ENCODE measurements at places on chromosomes 11 and 22.

DNA sequence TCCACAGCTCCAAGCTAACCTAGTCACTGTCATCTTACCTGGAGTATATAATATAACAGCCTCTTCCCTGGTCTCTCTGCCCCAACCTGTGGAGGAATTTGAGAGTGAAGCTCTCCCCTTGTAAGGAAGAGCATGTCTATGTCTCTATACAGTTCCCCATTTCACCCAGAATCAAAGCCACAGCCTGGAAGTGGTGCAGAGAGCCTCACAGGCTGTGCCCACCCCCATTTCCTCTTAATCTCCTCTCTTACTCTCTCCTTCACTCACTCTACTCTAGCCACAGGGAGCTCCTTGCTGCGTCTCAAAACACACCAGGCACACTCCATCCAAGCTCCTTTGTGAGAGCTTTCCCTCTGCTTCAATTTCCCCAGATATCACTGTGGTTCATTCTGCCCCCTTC, 302.5 kb upstream of the ISX start:
- no peak for DNase-seq

DNA sequence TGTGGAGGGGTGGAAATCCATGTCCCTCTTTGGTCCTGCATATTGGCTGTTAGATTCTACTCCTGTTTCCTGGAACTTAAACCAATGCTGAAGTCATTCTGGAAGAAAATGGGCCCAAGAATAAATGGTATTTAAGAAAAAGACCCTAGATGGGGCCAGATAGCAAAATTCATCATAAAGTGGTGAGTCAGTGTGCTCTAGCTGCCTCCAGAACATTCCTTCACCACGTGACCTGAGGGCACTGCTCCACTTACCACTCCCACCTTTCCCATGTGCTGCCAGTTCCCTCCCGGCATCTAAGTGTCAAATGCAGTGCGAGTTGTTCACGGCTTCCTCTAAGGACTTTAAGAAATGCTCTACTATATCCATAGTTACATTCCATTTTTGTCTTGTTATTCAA, 30.9 kb upstream of the NAP1L4 start:
- DNase-seq, result peak; percentile 17

GRCh38 chr11:48008951-48009270, 28.6 kb downstream of the PTPRJ start:
- no peak for DNase-seq

- DNase-seq, result peak; percentile 94
These were observed at the start of gene ARSA for GRCh38 chr22:50627642-50628542. TSS of gene ARSA (minus strand) at chr22:50628152. CDS start at chr22:50627779, 373 bp downstream.

DNA sequence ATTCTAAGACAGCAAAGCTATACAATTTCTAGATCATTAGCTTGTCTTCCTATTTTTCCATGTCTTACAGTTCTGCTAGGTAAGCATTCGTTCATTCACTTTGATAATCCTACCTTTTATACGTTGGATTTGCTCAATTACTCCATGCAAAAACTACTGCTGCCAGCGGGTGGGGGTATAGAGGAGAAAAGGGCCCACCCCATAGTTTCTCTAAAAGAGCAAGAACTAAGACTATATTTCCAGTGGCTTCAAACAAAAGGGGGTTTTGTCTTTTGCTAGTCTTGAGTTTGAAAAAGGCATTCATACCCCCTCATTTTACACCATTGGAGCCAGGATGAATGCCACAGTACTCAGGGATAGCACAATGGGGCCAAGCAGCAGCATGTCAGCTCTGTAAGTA, 155.7 kb downstream of the WT1 start:
- DNase-seq, result no peak

GRCh38 chr11:5922749-5923426, 19.2 kb upstream of the OR56A3 start:
- no peak for DNase-seq

- DNase-seq, result no peak
These were observed 578 bp upstream of the NUP160 start for GRCh38 chr11:47848700-47849155.

DNA sequence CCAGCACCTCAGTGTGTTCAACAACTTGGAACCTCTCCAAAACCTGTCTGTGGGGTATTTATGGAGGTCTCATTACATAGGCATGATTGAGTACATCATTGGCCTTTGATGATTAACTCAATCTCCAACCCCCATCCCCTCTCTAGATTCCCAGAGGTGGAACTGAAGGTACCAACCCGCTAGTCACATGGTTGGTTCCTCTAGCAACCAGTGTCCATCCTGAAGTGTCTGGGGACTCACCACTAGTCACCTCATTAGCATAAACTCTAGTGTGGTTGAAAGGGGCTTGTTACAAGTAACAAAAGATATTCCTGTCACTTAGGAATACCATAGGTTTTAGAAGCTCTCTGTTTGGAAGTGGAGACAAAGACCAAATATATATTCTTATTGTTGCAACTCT, 40.3 kb downstream of the SIK2 start:
- no peak for DNase-seq

DNA sequence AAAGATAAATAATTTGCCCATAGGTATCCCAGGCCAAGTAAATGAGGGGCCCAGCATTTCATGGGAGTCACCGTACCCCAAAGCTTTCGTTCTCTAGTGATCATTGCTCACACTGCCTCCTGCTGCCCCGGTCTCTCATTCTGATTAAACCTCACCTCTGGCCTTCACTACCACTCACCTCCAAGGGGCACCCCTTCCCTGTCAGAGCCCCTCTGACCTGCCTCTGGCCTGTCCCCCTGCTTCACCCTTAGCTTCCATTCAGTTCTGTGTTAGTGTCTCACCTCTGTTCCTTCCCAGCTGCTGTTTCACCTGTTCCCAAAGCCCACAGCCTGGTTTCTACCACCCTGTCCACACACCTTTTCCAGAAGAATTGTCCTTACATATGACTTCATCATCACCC, 150.3 kb upstream of the E2F8 start:
- no peak for DNase-seq

DNA sequence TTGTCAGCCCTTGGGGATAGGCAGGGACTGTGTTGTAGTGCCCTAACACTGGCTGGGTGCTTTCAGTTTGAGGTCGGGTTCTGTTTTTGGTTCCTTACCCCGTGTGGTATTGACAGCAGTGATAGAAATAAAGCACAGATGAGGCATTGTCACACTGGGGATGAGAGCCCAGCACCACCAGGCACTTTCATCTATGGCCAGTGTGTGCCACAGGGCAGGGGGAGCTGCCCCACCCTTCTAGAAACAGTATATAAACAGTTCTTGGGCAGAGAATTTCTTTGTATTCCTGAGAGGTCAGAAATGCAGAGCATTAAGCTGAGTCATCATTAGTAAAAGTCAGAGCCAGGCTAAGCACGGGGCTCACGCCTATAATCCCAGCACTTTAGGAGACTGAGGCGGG, 23.1 kb upstream of the CDC42EP2 start:
- no peak for DNase-seq

- DNase-seq, result no peak
These were observed 16.9 kb upstream of the MUC2 start for GRCh38 chr11:1057806-1058205.

- DNase-seq, result peak; percentile 18
These were observed 62.6 kb downstream of the BUD13 start for GRCh38 chr11:116710001-116710674.

DNA sequence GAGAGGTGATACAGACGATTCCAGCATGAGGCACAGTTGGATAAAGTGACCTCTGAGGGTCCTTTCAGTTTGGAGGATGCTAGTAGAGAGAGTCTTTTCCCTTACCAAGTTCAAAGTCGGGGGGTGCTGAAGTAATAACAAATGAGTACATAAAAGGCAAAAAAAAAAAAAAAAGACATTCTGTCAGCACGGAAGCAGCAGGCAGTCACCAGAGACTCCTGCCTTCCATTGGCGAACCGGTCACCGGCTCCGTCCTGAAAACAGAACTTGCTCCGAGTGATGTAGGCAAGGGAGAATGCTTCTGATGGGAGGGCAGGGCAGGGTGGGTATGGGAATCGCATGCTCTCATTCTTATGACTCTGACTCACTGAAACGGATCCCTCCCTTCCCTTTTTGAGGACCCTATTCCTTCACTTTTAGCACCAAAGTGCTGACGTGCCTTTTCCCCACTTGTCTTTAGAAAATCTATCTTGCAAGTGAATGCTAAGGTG, 65.9 kb downstream of the PRR5L start:
- peak; percentile 59 for DNase-seq

DNA sequence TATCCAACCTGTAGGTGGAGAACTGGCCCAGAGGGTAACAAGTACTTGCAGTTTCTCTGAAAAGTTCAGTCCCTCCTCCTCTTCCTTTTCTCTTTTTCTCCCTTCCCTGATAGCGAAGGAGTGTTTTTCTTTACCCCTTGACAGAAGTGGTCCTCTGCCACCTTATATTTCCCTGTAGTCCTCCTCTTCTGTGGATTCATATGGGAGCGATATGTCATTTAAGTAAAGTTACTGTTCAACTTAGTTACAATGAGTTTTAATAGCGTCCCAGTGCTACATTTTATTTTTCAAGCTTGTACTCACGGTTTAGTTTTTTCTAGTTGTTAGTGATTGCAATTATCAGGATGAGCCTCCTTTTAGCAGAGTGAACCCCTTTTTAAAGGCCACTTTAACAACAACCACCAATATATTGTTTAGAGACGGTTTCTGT, 1.4 kb downstream of the PCF11 start:
- no peak for DNase-seq

GRCh38 chr11:76209375-76209972, 3.2 kb upstream of the WNT11 start:
- DNase-seq, result peak; percentile 69

GRCh38 chr11:47915374-47915773, 65.0 kb upstream of the PTPRJ start:
- DNase-seq, result peak; percentile 70

GRCh38 chr22:50584106-50585096, 1.8 kb upstream of the CHKB start:
- DNase-seq, result no peak

DNA sequence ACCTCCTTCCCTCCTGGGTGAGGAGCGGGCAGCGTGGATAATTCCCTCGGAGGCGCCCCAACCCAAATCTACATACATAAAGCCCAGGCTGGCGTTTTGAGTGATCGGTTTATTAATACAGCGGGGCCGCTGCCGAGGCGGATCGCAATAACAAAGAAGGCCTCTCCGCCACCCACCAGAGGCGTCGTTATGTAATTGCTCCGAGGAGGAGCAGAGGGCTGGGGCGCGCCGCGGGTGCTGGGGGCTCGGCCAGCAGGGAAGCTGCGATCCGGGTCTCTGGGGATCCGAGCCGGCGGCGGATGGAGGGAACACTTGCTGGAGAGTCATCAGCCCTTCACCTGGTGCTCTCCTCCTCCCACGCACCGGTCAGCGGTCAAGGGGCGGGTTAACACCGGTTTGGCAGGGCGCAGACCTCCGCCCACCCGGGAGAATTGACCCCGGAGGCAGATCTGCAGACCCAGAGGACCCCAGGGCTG, 6.4 kb upstream of the TP53I11 start:
- DNase-seq, result no peak

- no peak for DNase-seq
These were observed 149.7 kb downstream of the LDLRAD3 start for GRCh38 chr11:36093548-36093947.

GRCh38 chr11:134544095-134544815, 132.2 kb upstream of the B3GAT1 start:
- DNase-seq, result no peak

DNA sequence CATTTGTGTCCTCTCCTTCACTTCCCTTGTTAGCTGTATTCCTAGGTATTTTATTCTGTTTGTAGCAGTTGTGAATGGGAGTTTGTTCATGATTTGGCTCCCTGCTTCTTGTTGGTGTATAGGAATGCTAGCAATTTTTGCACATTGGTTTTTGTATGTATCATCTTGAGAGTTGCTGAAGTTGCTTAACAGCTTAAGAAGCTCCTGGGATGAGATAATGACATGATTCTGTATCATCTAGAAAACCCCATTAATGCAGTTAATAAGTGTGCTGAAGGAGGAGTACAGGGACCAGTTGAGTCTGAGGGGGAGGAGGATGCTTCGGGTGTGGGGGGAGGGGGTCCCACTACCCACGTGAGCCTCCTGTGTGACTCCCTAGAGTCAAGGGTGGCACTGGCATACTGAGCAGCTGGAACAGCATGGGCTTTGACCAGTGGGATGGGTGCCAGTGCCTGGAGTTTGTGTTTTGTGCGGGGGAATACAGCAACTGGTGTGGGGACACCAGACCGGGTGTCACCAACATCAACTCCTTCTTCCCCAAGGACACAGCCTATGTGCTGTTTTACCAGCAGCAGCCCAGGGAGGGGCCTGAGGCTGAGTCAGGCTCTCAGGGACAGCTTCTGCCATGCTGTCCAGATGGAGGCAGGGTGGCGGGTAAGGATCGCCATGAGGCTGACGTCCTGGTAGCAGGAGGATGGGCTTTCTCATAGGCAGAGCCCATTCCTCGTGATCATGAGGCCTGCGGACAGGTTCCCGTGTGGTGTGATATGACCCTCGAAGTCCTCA, 24.1 kb downstream of the USP35 start:
- peak; percentile 65 for DNase-seq

DNA sequence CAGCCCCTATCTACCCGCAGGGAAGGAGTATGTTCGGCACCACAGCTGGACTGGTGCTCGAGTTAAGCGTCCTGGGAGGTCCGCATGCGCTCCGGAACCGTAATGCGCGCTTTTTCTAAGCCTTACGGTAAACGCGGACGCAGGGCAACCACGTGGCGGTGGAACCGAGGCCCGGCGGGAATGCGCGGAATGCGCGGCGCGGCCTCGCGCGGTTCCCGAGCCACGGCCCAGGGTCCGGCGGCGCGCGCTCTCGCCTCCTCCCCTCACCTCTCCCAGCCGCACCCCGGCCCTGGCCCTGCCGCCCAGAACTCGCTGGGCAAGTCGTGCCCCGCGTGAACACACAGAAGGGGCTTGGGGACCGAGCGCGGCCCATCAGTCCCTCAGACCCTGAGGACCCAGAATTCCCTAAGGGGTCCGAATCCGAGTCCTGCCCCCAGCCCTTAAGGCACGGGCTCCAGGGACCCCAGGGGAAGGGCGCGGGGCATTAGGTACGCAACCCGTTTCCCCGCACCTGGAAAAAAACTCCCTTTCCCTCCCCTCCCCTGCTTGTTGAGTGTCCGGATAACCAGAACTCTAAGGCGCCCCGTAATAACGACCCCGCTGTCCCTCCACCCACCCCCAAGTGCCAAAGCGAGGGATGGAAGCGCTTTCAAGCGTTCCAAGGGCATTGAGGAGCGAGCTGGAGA, 4.3 kb upstream of the CCND1 start:
- peak; percentile 80 for DNase-seq

- DNase-seq, result no peak
These were observed 32.5 kb upstream of the PANX2 start for GRCh38 chr22:50138041-50138440.

DNA sequence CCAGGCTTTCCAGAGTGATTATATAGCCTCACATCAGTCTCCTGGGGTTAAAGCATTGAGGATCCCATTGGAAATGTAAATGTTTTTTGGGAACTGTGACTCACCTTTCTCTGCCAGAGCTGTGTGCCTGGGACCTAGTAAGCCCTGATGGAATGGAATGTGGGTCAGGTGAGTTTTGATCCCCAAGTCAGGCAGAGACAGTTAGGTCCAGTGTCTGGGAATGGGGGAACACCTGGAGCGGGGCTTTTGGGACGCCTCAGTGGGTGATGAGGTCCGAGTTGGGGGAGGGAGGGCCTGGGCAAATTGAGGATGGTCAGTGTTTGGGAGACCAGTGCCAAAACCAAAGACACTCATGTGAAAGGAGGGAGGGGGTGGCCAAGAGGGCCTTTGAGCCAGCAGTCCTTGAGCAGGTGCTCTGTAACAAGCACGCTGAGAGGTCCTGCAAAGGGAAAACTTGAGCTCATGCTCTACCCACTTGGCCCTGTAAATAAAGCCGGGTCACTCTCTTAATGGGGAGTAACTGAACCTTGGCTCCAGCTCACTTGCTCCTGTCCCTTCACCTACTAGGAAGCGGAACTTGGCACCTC, 104.7 kb downstream of the NAV2 start:
- DNase-seq, result no peak

All from right cardiac atrium (tissue), 5 donors.